Activated T-cell treated with anti-CD3 and anti-CD28 coated beads, Interleukin-2, amount 50 U/mL, for 4 hours (primary cell): ENCODE measurements at places on chromosomes 2 and 18.

DNA sequence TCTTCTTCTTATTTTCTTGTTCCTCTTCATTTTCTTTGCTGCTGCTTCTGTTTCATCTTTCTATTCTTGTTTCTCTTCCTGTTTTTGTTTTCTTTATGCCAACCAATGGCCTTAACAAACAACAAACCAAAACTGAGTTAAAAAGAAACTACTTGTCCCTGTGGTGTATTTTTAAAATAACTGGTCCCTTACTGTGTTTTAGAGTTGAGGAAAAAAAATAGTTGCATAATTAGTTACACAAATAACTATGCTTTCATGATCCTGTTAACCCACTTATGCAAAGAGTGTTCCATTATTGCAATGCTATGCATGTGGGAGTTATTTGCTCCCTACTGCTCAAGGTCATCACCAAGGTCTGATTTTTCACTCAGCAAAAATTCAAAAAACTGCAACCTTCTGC, 39.5 kb upstream of the IMP4 start:
- DNase-seq: no peak

DNA sequence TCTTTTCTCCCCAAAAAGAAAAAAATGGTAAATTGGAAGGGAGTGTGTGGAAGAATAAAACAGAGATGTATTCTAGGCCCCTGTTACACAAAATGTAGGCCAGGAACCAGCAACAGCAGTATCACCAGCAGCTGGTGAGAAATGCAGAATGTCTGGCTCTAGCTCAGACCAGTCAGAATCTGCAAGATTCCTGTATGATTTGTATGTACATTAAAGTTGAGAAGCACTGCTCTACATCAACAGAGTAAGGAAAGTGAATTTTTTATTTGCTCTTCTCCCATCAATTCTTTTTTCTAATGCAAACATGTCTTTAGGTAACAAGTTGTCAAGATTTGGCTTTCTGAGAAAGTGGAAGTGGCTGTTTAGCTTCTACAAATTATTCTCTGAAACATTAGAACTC, 235.4 kb upstream of the FANCL start:
- no peak for DNase-seq

GRCh38 chr2:124973396-124973795, 948.3 kb downstream of the CNTNAP5 start:
- DNase-seq: no peak

- peak; percentile 74 for DNase-seq
Measured at GRCh38 chr2:10493634-10494281, 45.6 kb upstream of the ODC1 start.

GRCh38 chr2:222792001-222792611, 68.7 kb upstream of the ACSL3 start:
- no peak for DNase-seq

DNA sequence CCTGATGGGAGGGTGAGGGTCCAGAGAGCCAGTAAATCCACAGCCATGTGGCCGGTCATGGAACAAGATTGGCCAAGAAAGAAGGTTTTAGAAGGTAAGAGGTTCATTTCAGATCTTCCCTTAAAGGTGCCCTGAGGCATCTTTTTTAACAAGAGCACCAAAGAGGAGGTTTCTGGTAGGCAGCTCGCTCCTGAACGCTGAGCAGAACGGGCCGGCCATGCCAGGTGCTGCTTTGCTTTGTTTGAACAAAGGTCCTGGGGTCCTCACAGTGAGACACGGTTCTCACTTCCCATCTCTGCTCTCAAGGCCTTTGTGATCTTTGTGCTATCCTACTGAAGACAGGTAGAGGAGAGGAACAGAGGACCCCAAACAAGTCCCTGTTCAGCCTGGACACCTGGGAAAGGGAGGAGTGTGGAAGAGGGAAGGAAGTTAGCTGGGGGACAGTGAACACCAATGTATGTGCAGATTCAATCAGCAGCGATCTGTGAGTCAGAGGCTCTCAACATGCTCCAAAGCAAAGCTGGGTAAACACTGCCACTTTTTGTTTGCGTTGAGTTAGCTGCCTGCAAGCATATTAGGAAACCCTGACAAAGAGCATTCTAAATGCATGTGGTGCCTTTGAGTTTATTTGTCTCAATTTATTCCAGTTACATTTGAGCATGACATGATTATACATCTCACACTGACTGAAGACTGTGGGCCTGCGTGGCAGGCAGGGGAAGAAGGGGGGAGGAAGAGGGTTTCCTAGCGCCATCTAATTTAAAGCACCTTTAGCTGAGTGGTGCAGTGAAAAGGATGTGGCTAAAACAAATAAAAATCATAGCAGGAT, 102.4 kb downstream of the ASB1 start:
- DNase-seq: no peak

DNA sequence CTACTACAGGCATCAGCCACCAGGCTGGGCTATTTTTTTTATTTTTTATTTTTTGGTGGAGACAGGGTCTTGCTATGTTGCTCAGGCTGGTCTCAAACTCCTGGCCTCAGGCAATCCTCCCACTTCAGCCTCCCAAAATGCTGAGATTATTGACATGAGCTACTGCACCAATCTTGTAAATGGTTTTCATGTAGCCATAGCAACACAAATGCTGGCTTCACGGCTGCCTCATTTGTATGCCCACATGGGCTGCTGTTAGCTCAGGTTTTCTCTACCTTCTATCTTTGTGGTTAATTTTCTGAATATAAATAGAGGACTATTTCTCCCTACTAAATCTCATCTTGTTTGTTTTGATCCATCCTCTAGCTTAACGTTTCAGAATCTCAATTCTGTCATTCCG, 58.2 kb downstream of the PLEKHM3 start:
- DNase-seq: no peak

DNA sequence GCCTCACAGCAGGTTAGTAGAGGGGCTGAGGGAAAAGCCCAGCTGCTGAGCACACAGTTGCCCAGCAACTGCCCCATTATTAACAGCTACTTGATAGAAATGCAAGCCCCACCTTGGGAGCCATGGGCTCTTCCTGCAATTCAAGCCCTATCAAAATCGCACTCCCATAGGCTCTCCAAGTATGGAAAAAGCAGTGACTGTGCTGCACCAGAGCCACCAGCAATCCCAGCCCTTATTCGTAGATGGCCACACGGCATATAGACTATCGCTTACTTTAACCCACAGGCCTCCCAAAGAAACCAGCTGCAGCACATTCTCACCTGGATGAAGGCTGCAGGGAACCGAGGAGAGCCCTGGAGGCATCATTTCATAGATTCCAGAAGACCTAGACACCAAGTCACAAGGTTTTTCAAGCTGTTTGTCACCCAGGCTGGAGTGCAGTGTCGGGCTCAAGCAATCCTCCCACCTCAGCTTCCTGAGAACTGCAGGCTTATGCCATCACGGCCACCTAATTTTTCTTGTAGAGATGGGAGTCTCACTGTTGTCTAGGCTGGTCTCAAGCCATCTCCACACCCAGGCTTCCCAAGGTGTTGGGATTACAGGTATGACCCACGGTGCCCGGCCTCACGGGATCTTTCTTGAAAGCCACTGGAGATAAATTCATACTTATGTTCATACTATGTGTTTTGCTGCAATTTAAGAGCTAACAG, 11.3 kb downstream of the NCL start:
- peak; percentile 12 for DNase-seq

- peak; percentile 48 for DNase-seq
Measured at GRCh38 chr2:75640621-75641121, 5.9 kb upstream of the MRPL19 start.

DNA sequence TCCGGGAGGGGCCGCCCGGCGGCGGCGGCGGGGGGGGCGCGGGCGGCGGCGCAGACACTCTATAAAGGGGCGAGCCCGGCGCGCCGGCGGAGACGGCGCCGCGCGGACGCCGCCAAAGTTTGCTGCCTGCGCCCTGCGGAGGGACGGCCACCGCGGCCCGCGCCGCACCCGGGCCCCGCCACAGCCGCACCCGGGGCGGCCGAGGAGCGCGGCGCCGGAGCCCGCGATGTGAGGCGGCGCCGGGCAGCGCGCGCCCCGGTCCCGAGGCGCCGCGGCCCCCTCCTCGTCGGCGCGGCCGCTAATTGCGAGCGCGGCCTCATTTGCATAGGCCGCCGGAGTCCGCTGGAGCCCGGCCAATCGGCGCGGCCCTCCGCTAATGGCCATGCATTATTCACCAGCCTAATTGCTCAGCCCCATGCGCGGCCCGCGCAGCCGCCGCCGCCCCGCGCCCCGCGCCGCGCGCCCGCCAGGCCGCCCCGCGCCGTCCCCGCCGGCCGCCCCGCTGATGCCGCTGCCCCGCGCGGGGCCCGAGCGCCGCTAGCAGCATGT, at the start of gene SALL3:
Gene SALL3 (plus strand): TSS at position 89 of the 549 bp plus-strand sequence. CDS start 457 bp downstream, at position 546.
- DNase-seq: no peak

DNA sequence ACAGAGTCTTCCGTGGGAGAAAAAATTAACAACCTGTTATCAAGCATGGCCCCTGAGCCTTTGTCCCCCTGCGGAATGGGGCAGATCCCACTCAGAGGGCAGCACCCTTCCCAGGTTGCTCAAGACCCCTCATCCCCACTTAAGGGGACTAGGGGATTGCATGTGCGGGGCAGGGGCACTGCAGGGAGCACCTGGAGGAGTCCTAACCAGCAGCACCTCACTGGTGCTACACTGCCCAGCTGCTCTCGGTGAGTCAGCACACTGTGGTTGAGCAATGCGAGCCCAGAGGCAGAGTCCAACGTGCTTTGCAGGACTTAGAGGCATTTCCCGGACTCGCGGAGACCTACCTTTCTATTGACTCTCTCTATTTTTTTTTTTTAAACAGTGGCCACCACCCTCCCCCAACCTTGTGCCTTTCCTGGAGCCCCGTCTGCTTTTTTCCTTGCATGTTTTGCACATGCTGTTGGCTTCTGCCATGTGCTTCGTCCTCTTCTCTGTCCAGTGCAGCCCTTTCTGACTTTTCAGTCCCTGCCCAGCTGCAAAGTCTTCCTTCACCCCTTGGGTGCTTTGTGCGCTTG, 74.0 kb downstream of the IL1R2 start:
- DNase-seq: no peak

DNA sequence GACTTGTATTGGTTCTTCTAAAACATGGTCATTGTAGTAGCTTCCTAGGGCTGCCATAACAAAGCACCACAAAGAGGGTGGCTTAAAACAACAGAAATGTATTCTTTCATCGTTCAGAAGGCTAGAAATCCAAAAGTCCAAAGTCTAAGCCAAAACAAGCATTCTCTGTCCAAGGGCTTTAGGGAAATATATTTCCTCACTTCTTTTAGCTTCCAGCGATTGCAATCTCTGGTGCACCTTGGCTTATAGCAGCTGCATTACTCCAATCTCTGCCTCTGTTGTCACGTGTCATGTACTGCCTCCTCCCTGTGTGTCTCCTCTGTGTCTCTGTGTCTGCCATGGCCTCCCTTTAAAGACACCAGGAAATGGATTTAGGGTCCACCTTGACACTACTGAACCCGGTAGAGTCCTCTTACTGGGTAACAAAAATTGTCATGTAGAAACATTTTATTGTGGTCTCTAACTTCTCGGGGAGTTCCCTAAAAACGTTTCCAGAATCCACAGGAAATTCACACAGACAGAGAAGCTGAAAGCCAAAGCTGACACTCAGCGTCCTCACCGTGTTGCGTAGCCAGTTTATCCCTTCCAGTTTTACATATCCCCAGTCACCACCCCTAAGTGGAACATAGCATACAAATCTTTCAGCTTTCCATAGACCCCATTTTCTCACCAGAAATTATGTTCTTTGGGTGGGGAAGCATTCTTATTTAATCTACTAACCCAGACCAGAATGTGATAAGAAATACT, 20.7 kb upstream of the TTN start:
- DNase-seq: no peak

- peak; percentile 55 for DNase-seq
Measured at GRCh38 chr18:48446582-48447225, 37.5 kb upstream of the ZBTB7C start.

DNA sequence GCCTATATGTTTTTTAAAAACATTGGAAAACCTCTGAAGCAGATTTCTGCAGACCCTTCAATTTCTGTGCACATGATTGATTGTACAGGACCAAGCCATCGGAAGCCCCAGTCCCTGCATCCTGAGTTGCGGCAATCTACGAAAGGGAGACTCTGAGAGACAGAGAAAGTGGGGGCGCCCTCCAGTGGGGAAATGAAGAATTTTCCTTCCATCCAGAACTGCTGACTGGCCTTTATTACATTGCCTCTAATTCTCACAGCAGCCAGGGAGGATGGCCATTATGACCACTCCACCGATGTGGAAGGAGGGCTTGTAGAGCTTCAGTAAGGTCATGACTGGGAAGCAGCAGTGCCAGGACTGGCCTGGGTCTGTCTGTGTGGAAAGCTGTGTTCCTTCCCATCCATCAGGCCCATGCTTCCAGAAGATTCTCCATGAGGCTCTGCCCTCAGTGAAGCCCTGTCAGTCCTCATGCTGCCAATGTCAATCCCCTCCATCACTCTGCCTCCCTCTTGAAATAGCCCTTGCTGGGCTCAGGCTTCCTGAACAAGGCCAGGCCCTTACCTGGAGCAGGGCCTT, 20.0 kb upstream of the RESP18 start:
- DNase-seq: peak; percentile 60

GRCh38 chr2:138275881-138276280, 225.7 kb upstream of the SPOPL start:
- no peak for DNase-seq

DNA sequence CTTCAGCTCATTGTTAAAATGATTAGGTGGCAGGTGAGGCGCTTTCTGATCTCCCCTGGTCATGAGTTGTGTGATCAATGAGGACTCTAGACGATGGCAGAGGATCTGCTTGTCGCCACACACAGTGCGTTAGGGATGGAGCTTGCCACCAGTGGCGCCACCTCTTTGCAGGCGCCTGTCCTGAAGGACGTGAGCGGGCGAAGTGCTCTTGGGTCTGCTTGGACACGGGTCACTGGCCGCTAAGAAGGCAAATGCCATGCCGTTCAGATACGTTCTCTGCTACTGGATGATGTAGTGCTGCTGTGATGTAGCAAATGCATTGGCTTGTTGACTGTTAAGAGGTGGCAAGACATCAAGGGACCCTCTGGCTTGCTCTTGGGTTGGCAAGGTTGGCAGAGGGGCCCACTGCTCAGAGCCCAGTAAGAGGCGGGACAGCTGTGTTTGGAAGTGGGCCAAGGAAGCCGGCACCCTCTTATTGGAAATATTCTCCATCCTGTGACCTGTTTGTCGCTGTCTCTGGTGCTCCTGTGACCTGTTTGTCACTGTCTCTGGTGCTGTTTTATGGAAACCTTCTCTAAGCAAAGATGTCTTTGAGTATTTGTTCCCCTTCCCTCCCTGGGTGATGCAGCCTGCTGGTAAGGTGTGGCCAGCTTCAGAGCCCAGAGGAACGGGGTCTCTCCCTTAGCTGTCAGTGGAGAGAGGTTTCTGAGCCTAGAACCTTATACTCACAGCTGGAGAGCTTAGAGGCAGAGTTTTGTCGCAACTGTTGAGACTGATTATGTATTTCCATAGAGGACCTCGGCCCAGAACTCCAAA, 14.6 kb downstream of the LDLRAD4 start:
- no peak for DNase-seq
